ENCODE measurements at places on chromosomes 3 and 15.

DNA sequence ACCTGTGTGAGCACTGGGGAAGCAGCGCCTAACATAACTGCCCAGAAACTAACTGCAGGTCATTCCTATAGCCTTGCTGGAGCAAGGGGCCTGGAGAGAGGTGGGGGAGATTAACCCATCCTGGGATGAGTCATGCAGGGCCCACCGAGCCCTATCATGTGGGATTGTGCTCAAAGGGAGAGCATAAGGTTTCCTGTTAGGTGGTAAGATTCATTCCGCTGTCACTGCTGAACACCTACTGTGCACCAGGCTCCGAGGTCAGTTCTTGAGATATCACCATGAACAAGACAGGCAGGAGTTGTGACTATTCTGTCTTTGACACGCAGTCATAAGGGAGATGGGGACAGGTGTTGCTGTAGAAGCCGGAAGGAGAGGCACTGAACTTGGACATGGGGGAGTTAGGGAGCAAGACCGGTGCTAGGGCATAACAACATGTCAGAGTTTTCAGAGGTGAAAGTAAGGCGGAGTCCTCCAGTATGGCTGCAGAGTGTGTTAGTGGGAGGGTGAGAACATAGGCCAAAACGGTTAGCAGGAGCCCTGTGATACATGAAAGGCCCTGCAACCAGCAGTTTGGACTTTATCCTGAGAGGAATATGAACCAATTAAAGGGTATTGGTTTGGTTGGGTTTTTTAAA is 2.4 kb downstream of the SLC25A38 start:
- no peak for DNase-seq

DNA sequence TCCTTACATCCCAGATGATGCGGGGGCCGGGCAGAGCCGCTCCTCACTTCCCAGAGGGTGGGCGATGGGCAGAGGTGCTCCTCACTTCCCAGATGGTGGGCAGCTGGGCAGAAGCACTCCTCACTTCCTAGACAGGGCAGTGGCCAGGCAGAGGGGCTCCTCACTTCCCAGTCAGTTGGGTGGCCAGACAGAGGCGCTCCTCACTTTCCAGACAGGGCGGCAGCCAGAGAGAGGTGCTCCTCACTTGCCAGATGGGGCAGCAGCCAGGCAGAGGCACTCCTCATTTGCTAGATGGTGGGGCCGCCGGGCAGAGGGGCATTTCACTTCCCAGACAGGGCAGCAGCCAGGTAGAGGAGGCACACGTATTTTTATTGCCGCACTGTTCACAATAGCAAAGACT is 622.0 kb upstream of the KCNMB2 start:
- DNase-seq: no peak

DNA sequence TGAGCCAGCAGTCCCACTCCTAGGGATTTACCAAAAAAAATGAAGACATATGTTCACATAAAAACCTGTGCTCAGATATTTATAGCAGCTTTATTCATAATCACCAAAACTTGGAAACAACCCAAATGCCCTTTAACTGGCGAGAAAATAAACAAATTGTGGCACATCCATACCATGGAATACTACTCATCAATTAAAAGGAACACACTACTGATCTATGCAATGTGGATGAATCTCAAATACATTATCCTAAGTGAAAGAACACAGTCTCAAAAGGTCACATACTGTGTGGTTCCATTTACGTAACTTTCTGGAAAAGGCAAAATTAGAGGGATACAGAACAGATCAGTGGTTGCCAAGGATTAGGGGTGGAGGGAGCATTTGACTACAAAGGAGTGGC is 394.5 kb downstream of the SHQ1 start:
- DNase-seq: no peak

GRCh38 chr3:108486941-108487340 is 23.5 kb downstream of the MYH15 start:
- no peak for DNase-seq

DNA sequence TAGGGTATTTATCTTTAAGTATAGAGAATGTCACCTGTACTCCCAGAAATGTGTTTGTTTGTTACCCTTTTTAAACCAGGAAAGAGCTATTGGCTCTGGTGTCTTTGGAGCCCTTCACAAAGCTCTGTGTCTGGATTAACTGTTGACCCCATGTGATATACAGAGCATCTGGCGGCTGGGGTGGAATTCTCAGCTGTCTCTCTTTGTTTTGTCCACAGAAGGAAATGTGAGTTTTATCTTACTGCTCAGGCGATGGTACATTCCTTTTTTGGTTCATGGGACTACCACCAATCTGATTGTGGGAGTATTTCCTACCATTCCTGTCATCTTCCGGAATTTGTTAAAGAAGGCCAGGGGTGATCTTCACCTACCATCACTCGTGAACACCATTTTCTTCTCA is 120.3 kb downstream of the AKAP13 start:
- DNase-seq: no peak

GRCh38 chr3:141229132-141229531 is 2.5 kb upstream of the PXYLP1 start:
- DNase-seq: no peak

- DNase-seq: no peak
These were observed 18.3 kb upstream of the USF3 start for GRCh38 chr3:113714702-113715101.

All from activated T-cell treated with anti-CD3 and anti-CD28 coated beads, Interleukin-2, amount 50 U/mL, for 24 hours (primary cell).